ENCODE measurements at places on chromosomes 7 and 10.
A peak's percentile ranks its signal among the peaks of the same experiment; 100 is the strongest.

GRCh38 chr7:157228864-157229422, 90.2 kb downstream of the UBE3C start:
- peak; percentile 40 for DNase-seq

GRCh38 chr10:92552310-92552709, 21.6 kb downstream of the IDE start:
- no peak for DNase-seq

DNA sequence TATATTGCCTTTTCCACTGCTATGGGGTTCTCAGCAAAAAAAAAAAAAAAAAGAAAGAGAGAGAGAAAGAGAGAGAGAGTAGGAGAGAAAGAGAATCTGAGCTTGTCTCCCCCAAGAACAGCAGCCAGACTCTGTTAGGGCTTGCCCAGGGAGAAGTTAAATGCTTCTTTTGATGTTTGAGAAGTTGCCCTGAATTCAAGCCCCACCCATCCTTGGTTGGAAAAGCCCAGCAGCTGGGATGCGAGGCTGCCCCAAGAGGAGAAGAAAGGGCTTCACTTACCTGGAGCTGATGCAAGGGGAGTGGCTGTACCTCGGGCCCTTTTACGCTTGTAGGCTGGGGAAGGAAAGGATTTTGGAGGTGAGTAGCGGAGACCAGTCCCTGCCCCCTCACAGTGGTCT, 20.9 kb upstream of the MGMT start:
- DNase-seq = no peak

- no peak for DNase-seq
Measured at GRCh38 chr10:124035928-124036558, 57.4 kb downstream of the CHST15 start.

DNA sequence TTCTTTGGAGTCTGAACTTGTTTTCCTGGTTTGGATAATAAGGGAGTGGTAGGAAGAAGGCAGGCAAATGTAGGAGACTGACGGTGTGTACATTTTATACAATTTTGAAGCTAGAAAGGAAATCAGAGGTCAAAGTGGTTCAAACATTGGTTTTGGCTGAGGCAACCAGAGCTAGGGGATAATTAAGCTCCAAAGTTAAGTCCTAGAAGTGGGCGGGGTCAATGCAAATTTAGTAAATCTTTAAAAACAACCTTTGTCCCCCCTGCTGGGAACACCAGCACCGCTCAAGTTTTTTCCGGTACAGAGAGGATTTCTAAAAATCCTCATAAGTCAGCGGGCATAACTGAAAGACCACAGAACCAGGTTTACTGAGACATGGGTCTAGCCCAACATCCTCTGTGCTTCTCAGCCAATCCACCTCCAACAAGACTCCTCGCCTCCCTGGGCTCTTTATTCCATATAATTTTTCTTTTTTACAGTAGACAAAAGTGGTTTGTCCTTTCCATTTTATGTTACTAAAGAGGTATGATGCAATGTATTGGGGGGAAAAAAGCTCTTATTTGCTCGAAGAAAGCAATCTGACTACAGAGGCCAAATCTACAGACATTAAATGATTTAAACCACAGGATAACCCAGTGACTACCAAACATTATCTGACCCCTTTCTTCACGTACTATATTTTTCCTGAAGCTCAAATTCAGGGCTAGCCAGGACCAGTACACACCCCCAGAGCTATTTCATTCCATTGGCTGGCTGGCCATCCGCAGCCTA, 1.6 kb downstream of the GLUD1 start:
- DNase-seq = peak; percentile 43

DNA sequence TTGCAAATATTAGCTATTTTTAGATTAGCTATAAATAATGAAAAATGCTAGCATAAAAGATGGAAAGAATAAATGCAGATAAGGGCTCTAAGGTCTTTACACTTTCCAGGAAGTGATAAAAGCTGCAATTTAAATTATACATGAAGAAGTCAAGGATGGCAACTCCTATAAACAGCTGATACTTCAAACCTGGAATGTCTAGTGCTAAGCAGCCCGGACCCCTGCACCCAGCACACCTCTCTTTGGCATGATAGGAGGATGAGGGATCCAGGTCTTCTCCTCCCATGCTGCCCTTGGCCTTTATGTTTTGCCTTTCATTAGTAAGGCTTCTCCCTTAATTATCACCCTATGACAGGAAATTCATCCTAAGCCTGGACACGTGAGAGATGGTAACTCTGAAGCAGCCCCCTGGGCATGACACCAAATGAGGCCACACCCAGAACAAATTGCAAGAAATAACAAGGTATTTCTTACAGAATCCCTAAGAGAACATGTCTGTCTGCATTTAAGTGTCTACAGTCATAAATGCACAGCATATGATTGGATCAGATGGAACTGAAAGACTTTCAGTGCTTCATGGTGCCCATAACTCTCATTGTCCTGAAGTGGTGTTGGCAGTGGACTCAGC, 158.3 kb upstream of the PRSS1 start:
- DNase-seq = no peak

- no peak for DNase-seq
Measured at GRCh38 chr10:71432956-71433767, 36.4 kb downstream of the CDH23 start.

GRCh38 chr7:92732316-92733036, 103.9 kb downstream of the CDK6 start:
- no peak for DNase-seq

GRCh38 chr10:17657103-17657500, 13.2 kb downstream of the STAM start:
- DNase-seq = no peak

- DNase-seq = no peak
Measured at GRCh38 chr10:35462491-35462934, 126.2 kb downstream of the CCNY start.

DNA sequence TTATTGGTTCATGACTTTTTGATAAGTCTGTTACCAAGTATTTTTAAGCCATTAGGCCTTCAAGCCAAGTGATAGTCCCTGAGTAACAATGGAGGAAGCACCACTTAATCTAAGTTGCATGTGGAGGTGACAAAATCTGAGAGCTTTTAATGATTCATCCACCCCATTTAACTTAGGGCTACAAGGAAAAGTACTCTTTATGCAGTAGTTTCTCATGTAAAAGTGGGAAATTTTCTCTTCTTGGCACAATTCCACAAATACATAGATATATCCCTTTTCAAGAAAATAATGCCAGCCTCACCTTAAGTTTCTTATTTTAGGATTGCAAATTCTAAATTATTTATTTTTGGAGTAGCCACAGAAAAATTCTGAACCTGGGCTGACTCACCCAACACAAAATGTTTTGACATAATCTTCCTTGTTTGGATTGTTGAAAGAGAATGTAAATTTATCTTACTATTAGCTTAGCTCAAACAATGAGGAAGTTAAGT, 85.7 kb downstream of the SUGCT start:
- DNase-seq = peak; percentile 35

GRCh38 chr10:90872648-90873020, 860 bp downstream of the RPP30 start:
- DNase-seq = no peak

GRCh38 chr7:106610996-106611886, 49.7 kb downstream of the CCDC71L start:
- DNase-seq = peak; percentile 57

- DNase-seq = no peak
Measured at GRCh38 chr7:134374791-134375190, 58.1 kb upstream of the SLC35B4 start.

GRCh38 chr7:131148708-131149428, 178.8 kb upstream of the MKLN1 start:
- no peak for DNase-seq

GRCh38 chr10:18261768-18262231, 121.6 kb downstream of the CACNB2 start:
- DNase-seq = no peak

DNA sequence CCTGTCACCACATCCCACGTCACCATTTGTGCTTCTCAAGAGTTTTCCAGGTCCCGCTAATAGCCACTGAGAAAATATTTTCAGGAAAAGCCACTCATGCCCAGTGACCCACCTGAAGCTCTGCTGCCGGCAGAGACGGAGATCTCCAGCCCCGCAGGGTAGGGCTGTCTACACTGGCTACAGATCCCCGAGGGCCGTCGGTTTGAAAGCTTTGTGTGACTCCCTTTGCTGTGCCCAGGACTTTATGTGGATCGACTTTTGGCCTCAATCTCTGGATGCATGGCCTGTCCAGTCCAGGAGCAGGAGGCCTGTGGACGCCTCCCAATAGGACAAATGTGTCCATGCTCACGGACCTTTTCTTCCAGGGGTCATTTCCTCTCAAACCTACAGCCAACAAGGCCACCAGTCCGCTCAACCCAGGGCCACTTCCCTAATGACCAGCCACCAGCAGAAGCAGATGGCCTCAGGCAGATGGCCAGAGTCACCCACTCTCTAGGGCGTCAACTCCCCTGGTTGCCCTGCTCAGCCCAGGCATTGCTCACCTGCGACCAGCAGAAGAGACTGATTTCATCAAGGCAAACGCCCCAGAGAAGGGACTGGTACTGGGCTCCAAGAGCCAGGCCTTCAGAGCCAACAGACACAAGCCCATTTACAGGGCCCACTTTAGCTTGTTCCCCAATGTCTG, 76.4 kb downstream of the OAT start:
- DNase-seq = no peak

GRCh38 chr7:104482362-104483037, 154.1 kb downstream of the LHFPL3 start:
- DNase-seq = no peak

DNA sequence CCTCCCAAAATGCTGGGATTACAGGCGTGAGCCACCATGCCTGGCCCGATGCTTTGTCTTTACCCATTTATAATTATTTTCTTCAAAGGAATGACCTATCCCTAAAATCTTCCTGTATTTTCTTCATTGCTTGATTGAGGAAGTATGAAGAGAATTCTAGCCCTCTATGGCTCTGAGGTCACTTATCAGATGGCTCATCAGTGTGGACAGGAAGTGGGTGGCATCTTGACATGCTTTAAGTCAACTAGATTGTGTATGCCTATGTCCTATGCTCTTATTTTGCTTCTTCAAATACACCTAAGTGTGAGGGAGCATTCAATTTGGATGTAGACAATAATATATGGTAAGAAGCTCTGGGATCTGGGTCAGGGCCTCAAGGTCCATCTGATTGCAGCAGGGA, 1020.5 kb downstream of the LRMDA start:
- no peak for DNase-seq

DNA sequence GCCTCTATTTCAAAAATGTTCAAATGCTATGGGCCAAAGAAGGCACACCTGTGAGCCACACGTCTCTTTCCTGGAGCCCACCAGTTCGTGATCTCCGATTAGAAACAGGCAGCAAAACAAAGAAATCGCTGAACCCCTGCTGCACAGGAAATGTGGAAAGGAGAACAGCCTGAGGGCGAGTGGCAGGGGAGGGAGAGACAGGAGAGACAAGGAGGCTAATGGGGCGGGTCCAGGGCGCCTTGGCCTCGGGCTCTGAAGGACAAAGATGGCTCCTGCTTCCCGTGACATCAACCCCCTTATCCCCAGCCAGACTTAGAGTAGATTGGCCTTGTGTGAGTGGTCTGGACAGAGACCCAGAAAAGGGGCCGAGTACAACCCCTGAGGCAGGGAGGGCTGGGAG, 62.4 kb upstream of the DOCK1 start:
- no peak for DNase-seq

DNA sequence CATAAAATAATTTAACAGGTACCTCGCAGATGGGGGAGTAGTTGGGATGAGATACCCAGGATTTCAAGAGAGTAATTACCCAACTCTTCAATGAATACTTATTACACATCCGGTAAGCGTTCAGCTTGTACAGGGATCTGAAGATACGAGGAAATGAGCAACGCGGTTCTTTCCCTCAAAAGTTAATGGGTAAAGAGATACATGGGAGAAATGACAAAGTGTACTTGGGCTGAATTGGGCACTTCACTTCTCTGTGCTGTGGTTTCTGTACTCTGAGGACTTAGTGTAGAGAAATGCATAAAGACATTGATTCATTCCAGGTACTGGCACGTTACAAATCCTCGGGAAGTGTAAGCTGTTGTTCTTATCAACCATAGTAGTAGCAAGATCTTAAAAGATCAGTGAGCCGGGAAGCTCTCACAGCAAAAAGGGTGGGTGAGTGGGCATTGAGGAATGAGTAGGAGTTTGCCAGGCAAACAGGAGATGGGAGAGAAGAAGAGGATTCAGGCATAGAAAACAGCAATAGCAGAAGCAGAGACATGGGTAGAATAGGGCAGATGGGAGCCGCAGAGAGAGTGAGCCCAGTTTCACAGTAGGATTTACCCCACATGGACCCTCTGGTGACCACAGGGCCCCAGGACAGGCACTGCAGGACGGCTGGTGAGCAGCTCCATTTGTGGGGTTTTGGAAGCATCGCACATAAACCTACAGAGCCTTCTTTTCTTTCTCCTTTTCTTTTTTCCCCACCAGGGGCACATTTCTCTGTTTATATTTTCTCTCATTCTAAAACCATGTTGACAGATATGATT, 304.3 kb upstream of the PITRM1 start:
- DNase-seq = no peak

DNA sequence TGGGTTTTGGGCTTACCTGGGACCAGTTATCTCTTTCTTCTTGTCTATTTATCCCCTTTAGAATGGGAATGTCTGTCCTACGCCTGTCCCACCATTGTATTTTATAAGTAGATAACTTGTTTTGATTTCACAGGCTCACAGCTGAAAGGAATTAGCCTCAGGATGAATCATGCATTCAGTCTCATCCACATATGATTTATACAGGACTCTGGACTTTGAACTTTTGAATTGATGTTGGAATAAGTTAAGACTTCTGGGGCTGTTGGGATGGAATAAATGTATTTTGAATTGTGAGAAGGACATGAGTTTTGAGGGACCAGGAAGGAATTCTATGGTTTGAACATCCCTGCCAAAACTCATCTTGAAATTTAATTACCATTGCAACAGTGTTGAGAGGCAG, 112.6 kb downstream of the AMPH start:
- peak; percentile 12 for DNase-seq

- no peak for DNase-seq
Measured at GRCh38 chr7:145850636-145851035, 266.0 kb upstream of the CNTNAP2 start.

DNA sequence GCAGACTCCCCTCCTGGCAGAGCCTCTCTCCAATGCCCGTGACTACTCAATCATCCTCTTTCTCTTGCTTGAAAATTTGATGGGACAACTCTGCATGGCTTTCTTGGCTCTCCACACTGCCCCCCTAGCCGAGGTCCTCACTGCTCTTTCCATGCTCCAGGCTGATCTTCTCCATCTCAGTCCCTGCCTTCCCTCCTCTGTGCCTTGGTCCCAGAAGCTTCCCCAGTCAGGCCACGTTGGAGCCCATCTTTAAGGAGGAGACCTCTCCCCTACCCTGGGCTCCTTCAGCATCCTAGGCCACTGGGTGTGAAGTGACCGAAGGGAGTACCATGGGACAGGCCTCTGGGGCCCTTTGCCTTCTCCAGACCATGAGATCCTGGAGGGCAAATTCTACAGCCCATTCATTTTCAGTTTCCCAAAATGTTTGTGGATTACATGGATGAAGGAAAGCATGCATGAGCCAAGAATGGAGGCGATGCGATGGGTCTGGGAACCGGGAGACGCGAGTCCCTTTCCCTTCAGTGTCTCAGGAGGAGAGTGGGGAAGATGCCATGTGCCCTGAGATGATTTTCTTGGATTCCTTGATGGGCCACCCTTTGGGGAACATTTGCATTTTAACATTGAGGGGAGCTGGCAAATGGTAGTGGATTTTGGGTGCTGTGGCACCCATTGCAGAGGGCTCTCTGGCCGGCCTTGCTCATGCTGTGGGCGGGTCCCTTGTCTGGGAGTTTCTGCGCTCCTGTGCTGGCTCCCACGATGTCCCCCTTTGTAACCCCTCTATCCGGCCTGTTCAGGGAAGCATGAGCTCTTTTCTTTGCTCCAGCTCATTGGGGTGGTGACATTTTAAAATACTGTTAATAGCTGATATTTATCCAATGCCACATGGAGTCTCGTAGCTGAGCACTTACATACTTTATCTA, 376.6 kb downstream of the RPS24 start:
- DNase-seq = no peak

- DNase-seq = peak; percentile 37
Measured at GRCh38 chr7:39594988-39595620, 28.3 kb upstream of the RALA start.

Data from fibroblast of lung (primary cell).